Ascending aorta (tissue), 2 donors: ENCODE measurements at places on chromosomes 16 and 17.
A peak's percentile ranks its signal among the peaks of the same experiment; 100 is the strongest.

DNA sequence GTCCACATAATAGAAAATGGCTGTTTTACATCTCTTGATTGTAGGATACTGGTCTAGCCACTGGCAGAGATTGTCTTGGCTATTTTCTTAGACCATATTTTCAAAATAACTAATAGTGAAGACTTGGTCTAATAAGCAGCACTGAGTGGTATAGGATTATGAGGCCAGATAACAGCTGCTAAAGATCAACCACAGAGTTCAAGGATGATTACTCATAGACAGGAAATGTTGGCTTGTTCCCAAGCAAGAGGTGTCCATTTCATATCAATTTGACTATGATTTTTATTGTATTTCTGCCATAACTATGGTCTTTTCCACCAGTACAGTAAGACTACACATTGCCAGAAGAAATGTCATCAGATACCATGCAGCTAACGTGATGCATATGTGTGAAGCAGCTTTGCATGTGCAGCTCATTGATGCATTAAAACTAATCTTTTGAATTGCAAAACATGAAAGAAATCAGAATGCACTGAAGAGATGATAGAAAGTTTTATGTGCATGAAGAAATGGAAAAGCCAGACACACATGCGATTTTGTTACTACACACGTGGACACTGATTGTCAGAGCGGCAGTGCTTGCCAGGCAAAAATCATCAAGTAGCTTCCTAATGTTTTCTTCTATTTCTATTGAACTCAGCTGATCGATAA, 693.3 kb downstream of the CDH11 start:
- no peaks in the 10 kb centered on the region for H3K27me3 ChIP-seq
- DNase-seq = no peak
- H3K27ac ChIP-seq = no peak overlapping the region
- H3K4me1 ChIP-seq = no peaks in the 10 kb centered on the region

DNA sequence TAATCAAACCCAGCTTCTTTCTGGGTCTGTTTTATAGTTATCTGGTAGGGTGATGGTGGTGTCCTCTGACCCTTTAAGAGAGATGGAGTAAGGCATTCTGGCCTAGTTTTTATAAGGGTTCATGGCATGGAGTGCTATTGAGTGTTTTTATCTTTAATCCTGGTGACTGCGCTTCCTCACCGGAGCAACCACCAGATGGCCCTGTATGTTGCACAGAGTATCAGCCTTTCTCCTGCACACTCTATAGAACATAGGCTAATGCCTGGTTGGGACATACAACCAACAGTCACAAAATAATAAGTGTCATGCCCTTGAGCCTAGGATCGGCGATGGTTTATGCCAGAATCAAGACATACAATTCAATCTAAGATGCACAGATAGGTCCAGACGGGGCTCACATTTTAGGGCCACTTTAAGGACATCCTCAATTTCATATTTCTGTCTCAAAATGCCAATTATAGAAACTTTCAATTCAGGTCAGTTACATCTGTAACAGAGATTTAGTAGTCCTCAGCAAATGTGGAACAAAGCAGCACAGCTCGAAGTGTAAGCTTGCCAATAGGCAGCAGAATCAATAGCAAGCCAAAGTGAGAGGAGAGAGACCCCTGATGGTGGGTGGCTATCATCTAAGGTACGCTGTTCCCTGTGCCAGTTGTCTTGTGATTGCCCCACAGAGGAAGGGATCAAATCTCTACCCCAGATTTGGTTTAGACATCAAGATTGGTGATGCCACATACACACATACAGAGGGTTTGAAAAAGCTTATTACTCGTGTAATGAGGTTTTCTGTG, 37.2 kb upstream of the HOXB9 start:
- no peaks in the 10 kb centered on the region for H3K4me1 ChIP-seq
- DNase-seq = no peak
- no peaks in the 10 kb centered on the region for H3K36me3 ChIP-seq
- no peak overlapping the region for H3K4me3 ChIP-seq

GRCh38 chr17:77449908-77450741, 309.4 kb downstream of the SEC14L1 start:
- H3K4me3 ChIP-seq = peak overlapping the region; percentile 31
- peak; percentile 83 for DNase-seq
- H3K4me1 ChIP-seq = peaks cover 18% of the 10 kb centered on the region
- no peaks in the 10 kb centered on the region for H3K36me3 ChIP-seq
- no peaks in the 10 kb centered on the region for H3K27me3 ChIP-seq
- H3K27ac ChIP-seq = peak overlapping the region; percentile 72

DNA sequence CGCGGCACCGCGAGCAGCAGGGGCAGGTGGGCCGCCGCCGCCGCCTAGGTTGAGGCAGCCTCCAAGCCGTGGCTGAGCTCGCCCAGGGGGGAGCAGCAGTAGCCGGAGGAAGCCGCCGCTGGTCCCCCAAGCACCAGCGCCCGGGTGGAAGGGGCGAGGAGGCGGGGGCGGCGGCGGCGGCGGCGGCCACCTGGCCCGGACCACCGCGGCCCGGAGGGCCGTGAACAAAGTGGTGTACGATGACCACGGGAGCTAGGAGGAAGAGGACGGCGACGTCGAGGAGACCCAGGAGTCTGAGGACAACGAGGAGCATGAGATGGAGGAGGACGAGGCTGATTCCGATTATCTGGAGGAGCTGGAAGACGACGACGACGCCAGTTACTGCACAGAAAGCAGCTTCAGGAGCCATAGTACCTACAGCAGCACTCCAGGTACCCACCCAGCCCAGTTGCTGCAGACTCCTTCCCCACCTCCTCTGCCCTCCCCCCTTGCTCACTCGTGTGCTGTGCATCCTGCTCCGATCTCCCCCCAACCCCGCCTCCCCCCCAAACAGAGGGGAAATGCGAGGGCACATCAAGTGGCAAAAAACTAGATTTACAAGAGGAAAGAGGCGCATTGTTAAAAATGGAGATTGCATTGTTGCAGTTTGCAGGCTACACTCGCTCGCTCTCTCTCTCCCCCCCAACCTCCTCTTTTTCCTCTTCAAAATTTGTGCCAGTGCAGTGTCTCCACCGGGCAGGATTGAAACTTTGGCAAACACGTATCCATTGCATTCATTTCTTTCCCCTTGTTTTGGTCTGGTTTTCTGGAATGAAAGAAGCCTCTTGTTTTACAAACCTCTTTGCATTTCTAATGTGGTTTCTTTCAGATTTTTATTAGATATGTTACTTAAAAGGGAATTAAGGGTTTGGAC, 41.8 kb upstream of the AMZ2 start:
- peak overlapping the region; percentile 91 for H3K4me3 ChIP-seq
- H3K4me1 ChIP-seq = peaks cover 3% of the 10 kb centered on the region
- no peaks in the 10 kb centered on the region for H3K36me3 ChIP-seq
- DNase-seq = no peak

GRCh38 chr16:89084814-89085612, 8.6 kb upstream of the ACSF3 start:
- H3K27me3 ChIP-seq = no peaks in the 10 kb centered on the region
- H3K4me3 ChIP-seq = no peak overlapping the region
- DNase-seq = no peak
- no peaks in the 10 kb centered on the region for H3K4me1 ChIP-seq

GRCh38 chr17:10156948-10157607, 41.3 kb downstream of the GAS7 start:
- H3K4me1 ChIP-seq = no peaks in the 10 kb centered on the region
- H3K27ac ChIP-seq = peak overlapping the region; percentile 32
- no peak overlapping the region for H3K4me3 ChIP-seq
- no peaks in the 10 kb centered on the region for H3K36me3 ChIP-seq
